Activated gamma-delta T cell treated with Interleukin-2 at 50 U/mL for 16 hours (primary cell): ENCODE measurements at places on chromosomes 12 and 14.

- DNase-seq = no peak
These were observed 475.1 kb downstream of the TRHDE start for GRCh38 chr12:72747111-72747849.

- DNase-seq = no peak
These were observed 84.2 kb upstream of the BMP4 start for GRCh38 chr14:54040846-54041245.

- no peak for DNase-seq
These were observed 97.9 kb downstream of the RERGL start for GRCh38 chr12:17992002-17992656.

DNA sequence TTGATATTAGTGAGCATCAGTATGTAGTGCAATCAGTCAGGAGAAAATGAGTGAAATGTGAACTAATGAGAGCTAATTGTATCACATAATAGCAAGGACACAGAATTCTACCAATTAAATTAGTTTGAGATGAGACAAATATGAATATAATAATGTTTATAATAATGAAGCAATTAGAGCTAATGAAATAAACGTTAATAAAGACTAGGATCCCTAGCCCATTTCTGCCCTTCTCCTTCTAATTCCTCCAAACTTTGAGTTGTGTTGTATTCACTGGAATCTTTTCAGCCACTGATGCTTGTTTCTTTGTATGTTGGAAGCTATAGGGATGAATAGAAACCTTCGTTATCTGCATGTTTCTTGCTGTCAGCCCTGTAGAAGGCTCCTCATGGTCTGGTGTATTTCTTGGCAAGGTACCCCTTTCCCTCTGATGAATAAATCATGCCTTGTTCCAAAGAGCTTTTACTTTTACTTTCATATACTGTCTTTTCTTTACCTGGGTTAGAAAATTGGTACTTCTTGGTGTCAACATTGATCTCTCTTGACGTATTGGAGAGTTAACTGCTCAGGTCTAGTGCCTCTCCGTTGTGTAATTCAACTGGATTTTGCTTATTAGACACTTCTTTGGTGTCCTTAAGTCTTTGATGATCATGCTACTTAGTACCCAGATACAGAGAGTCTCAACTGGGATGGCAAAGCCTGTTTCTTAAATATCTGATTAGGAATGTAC is 154.8 kb downstream of the PTCSC3 start:
- no peak for DNase-seq

- DNase-seq = no peak
These were observed 186.8 kb downstream of the FUT8 start for GRCh38 chr14:65599375-65599774.

DNA sequence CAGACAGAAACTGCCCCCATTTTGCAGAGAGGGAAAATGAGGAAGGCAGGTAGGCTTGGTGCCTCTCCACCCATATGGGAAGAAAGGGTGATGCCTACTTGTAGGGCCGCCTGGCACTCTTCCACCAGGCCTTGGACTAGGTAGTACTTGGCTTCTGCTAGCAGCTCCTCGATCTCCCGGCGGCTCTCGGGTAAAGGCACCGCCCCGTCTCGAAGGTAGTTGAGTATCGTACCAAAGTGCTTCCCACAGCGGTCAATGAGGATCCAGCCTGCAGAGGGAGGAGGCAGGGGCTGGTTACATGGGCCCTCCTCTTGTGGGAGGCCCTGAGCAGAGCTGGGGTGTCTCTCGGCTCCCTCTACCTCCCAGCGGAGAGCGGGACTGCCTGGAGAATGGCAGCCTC is 16.6 kb downstream of the KCTD10 start:
- no peak for DNase-seq

DNA sequence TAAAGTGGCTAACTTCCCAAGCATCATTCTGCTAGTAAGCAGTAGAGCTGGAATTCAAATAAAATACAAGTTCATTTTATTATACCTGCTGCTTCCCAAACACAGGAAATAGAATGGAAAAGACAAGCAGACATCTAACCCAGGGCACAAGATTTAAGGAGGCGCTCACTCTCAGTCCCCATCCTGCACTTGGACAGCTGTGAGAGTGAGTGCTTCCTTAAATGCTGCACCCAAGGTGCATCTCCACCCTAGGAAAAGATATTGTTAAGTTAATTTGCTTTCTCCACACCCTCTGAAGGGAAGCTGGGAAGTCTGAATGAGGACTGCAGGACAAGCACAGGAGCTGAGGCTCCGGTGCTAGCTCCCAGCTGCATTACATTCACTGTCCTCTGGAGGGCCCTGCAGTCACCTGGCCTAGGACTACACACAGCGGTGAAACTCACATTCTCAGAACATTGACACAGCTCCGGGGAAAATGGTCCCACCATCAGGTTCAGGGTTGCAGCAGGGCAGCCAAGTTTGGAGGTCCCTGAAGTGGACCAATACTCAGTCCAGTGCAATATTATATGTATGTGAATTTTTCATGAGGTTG is 14.2 kb downstream of the HEBP1 start:
- no peak for DNase-seq

DNA sequence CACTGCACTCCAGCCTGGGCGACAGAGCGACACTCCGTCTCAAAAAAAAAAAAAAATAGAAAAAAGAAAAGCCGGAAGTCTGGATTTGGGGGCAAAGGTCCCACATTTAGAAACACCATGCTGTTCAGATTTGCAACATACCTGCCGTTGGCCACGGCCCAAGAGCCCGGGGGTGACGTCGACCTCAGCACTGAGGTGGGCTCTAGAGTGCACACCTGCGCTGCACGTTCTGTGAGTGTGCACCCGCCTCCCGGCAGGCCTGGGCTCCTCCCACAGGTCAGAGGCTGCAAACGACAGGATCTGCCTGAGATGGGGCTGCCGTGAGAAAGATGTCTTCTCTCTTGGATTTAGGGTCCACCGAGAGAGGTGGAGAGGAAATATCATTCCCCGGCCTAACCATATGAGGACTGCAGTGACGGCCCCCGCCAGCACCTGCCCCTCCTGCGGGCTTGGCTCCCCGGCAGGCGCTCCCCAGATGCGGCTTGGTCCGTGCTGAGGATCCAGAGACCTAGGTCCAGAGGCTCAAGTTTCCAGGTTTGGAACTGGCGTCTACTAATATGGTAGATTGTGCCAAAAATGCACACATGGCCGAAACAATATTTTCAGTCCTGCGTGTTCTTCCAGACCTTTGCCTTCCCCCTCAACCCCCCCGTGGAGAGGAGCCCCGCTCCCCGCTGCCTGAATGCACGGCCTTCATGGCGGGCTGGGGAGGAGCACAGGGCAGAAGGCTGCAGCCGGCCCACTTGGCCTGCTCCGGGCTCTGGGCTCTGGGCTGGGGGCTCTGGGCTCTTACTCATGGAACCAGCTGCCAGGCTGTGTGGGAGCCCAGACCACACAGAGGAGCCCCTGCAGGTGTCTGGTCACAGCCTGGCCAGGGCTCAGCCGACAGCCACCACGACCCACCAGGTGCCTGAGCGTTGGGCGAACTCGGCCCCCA is 58.8 kb upstream of the FBRSL1 start:
- no peak for DNase-seq

DNA sequence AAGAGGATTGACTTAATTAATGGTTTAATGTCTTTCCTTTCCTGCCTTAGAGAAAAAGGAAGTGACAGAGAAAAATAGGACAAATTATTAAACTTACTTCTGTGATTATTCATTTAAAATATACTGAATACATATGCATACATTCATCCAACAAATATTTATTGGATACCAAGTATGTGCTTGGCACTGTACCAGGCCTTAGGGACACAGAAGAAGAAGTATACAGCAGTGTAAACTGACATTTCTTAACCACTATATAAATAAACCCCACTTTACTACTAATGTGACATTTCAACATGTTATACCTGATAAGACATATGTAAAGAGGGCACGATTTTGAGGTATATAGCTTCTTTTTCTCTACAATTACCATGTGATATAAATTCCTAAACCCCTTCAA is 53.6 kb downstream of the ERO1A start:
- no peak for DNase-seq

DNA sequence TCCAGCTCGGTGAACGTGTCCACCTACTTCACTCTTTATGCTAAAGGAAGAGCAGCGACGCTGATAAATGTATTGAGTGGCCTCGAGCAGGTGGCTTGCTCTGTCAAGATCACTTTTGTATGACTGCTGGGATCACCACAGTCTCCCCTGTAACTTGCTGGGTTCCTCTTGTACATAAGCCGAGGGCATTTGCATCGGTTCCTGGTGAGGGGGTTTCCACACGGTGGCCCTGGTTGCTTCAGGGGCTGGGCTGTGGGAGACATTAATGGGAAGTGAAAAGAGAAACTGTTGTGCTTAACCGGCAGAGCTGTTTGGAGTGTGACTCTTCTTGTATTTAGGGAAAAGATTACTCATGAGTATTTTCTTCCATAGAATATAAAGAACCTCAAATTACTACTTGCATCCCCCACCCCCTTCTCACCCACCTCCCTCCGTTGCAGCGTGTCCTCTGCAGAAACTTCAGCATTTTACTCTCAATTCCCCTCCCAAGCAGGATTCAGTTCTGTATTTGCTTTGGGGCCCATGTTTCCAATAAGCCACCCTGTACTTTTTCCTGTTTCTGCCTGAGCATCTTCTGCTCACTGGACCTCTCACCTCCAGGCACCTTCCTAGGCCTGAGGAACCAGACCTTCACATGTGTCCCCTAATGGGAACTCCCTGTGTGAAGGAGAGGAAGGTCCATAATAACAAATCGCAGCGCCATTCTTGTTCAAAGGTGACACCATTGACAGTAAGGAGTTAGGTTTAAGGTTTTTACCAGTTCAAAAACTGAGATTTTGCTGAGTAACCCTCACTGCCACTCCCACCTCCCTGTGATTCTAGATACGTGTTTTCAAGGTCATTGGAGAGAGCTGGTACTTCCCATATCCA is 187.0 kb downstream of the ETV6 start:
- DNase-seq = no peak

DNA sequence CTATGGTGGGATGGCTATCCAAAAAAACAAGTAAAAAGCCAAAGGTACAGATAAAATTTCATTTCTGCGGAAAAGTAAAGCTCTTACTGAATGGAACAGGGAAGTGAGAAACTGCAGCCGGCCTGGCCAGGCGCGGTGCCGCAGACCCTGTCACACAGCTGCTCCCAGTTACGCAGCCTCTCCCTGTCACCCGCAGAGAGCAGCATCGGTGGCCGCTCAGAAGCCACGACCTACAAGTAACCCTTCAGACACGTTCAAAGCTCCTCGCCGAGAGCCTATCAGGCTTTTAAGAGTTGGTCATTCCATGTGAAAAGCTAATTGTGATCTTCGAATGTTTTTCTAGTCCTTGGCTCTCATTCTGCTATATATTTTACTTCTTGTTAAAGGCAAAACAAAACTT is 11.0 kb upstream of the ANKLE2 start:
- DNase-seq = no peak

GRCh38 chr14:93299866-93300265 is 33.0 kb downstream of the BTBD7 start:
- DNase-seq = no peak

DNA sequence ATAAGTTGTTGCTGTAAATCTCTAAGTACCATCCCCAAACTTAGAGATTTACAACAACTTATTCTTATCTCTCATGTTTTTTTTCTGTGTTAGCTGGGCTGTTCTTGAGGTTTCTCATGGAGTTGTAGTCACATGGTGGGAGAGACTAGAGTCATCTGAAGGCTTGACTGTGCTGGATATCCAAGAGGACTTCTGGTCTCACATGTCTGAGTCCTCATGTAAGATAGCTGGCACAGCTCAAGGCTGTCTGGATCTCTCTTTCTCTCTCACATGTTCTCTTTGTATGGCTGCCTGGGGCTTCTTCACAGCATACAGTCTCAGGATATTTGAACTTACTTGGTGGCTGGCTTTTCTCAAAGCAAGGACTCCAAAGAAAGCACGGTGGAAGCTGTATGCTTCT is 63.8 kb downstream of the DACT1 start:
- DNase-seq = no peak

DNA sequence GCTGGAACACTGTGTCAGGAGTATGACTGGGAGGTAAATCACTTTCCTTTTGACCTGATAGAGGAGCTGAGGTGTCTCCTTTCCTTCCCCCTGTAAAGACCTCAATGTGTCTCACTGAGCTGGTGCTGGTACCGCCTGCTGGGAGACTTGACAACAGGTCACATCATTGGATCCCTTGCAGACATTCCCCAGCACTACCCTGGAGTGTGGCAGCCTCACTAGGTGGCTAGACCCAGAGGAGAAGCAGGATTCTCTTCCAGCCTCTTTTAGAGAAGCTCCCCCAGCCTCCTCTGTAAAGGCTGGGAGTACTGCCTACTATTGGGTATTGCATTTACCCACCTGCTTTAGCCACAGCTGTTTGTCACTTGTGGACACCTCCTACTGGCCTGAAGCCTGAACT is 223.9 kb downstream of the ADGRD1 start:
- DNase-seq = no peak

DNA sequence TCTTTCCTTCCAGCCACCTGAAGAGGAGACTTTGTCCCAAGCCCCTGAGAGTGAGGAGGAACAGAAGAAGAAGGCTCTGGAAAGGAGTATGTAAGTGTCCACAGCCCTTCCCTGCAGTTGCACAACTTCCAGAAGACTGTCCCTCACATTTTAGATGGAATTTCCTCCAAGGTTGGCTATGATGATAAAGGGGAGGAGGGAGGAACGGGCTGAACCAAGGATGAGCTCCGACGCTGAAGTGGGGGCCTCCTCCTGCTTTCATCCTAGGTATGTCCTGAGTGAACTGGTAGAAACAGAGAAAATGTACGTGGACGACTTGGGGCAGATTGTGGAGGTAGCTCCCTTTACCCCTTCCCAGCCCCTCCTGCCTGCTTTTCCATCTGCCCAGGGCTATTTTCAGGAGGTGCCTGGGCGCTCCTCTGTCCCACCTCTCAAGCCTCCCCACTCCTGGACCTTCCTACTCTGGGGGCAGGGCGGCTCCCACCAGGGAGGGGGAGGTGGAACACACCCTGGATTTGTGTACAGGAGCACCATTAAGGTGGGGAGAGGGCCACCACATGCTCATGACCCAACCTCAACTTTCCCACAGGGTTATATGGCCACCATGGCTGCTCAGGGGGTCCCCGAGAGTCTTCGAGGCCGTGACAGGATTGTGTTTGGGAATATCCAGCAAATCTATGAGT is 2.3 kb downstream of the ARHGEF25 start:
- no peak for DNase-seq

DNA sequence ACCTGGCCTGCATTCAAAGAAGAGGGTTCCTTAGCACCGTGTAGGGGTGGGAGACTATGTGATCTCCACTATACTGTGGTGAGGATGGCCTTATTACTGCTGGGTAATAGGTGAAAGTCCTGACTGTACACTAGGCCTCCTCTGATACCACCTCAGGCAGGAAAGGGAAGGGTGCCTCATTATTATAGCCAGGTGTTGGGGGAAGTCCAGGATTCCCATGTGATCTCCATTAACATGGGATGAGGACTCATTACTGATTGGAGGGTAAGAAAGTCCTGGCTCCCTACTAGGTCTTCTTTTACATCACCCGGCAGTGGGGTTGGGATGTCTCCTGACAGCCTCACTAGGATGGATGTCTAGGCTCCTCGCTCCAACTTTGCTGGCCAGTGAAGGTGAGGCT is 252.1 kb downstream of the LRIG3 start:
- no peak for DNase-seq

GRCh38 chr12:116317139-116317538 is 39.6 kb upstream of the MED13L start:
- DNase-seq = no peak
